SK-MEL-5 (cell line): ENCODE measurements at places on chromosomes 2 and 18.

- no peak for DNase-seq
These were observed 1679.0 kb downstream of the SUCLG1 start for GRCh38 chr2:82780050-82780449.

- no peak for DNase-seq
These were observed 91.5 kb downstream of the ARHGEF33 start for GRCh38 chr2:38981003-38981669.

- DNase-seq: no peak
These were observed 3.7 kb downstream of the NEURL3 start for GRCh38 chr2:96501471-96501874.

DNA sequence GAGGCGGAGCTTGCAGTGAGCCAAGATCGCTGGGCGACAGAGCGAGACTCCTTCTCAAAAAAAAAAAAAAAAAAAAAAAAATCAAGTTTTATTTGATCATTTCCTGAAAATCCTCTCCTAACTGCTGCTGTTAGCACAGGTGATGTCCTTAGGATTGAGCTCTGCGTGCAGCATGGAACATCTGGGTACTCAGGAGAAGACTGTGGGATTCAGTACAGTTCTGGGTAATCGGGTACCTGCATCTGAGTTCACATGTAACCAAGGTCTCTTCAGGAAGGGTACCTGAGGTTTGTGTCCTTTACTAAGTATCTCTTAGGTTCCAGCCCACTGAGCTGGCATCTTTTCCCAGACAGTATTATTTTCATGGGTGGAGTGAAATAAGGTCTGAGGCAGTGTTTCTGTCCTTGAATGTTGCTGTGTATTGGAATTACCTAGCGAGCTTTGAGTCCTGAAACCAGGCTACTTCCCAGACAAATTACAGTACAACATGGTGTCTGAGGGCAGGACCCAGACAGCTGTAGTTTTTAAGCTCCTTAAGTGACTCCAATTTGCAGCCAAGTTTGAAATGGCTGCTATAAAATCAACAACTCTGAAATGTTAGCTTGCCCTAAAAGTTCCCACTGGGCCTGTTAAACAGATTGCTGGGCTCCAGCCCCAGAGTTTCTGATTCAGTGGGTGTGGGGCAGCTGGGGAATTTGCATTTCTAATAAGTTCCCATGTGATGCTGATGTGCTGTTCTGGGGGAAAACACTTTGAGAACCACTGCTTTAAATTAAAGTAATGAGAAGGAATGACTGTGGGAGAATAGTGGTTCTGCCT, 120.5 kb downstream of the PMAIP1 start:
- no peak for DNase-seq

DNA sequence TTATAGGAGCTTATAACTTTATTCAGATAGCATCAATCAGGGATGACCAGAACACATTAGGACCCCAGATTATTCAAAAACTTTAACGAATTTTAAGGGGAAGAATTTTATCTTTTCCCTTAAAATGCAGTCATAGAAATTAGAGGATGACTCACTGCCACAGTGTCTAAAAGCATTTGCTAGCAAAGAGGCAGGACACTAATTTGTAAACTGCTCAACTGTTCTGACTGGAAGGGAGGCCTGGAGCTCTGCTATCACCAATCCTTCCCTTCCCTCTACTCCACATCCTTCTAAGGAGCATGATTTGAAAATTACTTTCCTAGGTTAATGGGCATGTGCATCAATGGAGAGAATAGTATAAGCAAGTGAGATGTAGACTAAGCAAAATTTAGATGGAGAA, 40.5 kb downstream of the PREPL start:
- DNase-seq: no peak

GRCh38 chr2:216236486-216236885, 127.3 kb downstream of the XRCC5 start:
- no peak for DNase-seq

- no peak for DNase-seq
These were observed 528.0 kb upstream of the TNP1 start for GRCh38 chr2:217387776-217388387.

GRCh38 chr2:231708773-231709635, 679 bp downstream of the PTMA start:
- no peak for DNase-seq
